T47D (cell line): ENCODE measurements at places on chromosomes 7 and 10.

GRCh38 chr7:17333221-17333620, 34.8 kb downstream of the AHR start:
- DNase-seq, result no peak

- no peak for DNase-seq
Measured at GRCh38 chr7:132489776-132490237, 86.5 kb downstream of the PLXNA4 start.

DNA sequence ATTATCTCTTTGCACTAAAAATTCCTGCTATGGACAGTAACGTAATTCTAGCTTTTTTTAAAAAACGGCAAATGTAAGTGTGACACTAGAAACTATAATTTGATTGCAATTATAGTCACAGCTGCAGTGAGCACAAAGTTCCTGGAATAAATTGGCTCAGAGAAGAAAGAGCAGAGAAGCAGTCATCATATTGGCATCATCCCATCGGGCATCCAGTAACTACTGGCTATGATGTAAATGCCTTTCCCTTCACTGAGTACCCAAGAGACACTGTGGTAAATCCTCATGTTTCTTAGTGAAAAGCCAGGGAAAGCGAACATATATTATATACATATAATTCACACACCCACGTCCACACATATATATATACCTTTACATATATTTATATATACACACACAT, 43.6 kb downstream of the PIP4K2A start:
- no peak for DNase-seq

DNA sequence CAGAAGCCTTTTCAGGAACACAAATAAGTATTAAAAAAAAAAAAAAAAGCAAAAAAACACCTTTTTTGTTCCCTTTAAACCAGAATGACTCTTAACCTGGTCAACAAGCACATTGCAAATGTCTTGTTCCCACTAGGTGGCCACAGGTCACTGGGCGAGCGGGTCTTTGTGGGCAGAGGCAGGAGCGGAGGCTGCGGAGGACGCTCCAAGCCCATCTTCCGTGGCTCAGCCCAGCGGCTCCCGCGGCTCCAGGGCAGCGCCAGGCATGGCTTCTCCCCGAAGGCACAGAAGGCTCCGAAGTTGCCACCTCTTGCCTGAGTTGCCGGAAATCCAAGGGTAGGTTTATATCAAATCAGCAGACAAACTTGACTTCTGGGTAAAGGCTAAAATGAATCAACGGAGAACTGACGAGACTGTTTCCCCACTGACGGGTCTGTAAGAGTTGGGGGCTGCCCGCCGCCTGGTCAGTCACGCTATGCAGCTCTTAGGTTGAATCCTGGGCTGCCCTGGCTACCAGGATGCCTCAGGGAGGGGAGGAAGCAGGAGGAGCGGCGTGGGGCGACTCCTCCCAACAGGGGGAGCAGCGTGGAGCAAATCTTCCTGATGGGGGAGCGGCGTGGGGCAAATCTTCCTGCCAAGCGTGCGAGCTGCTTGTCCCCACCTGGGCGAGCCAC, 144.5 kb downstream of the PTPRN2 start:
- DNase-seq, result peak; percentile 10

- no peak for DNase-seq
Measured at GRCh38 chr10:22308390-22308789, 7.8 kb upstream of the COMMD3 start.

- no peak for DNase-seq
Measured at GRCh38 chr7:97685952-97686351, 45.9 kb upstream of the TAC1 start.

GRCh38 chr10:102580230-102580629, 64.0 kb upstream of the TRIM8 start:
- no peak for DNase-seq

GRCh38 chr7:30635798-30636197, 41.1 kb downstream of the GARS1 start:
- DNase-seq, result no peak
